MM.1S (cell line): ENCODE measurements at places on chromosomes 6 and 20.

GRCh38 chr6:101777646-101778045 lies 384.1 kb downstream of the GRIK2 start:
- no peak for DNase-seq

GRCh38 chr20:10965936-10966470 lies 292.2 kb upstream of the JAG1 start:
- DNase-seq = no peak

- peak; percentile 10 for DNase-seq
Observed at GRCh38 chr20:46151936-46152335, 33.8 kb downstream of the CD40 start.

GRCh38 chr6:107511511-107511993 lies 21.6 kb downstream of the SOBP start:
- DNase-seq = no peak

DNA sequence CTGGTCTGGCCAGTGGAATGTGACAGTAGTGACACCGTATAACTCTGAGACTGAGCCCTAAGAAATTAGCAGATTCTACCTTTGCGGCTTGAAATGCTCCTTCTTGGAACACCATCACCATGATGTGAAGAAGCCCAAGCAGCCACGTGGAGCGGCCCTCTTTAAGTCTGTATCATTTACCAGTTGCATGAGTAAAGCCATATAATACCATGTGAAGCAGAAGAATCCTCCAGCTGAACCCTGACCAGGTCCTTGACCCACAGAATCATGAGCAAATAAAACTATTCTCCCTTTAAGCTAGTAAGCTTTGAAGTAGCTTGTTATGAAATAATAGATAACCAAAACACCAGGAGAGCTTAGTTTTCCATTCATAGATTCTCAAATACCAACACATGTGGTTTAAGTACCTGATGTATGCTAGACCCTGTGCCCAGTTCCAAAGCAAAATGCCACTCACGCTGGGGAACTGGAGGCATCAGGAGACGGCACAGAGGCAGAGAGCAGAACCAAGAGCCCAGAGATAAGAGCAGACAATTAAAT lies 56.8 kb upstream of the SLC32A1 start:
- no peak for DNase-seq

DNA sequence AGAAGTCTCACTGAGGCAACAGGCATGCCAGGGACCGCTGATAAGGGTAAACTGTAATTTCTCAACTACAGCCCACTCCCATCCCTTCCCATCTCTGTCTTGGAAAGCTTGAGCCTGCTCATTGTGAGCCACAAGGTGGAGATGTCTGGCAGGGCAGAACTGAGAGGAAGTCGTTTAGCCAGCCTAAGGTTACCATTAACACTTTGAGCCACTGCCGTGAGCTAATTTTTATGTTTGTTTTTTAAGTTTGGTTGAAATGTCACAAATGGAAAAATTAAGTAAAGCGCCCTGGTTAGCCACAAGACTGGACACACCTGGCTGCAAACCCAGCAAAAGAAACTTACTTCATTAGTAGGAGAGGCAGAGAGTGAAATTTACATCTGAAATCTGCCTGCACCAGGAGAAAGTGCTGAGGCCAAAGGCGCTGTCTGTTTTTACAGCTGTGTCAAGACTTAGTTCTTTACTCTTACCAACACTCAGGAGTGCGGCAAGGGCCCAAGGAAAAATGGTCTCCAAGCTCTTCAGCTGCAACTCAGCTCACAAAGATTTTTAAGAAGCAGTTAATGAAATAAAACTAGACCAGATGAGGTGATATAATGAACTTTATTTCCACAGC lies 50.0 kb upstream of the FAM83C start:
- DNase-seq = no peak

GRCh38 chr6:84136364-84137050 lies 90.9 kb downstream of the CEP162 start:
- DNase-seq = no peak

DNA sequence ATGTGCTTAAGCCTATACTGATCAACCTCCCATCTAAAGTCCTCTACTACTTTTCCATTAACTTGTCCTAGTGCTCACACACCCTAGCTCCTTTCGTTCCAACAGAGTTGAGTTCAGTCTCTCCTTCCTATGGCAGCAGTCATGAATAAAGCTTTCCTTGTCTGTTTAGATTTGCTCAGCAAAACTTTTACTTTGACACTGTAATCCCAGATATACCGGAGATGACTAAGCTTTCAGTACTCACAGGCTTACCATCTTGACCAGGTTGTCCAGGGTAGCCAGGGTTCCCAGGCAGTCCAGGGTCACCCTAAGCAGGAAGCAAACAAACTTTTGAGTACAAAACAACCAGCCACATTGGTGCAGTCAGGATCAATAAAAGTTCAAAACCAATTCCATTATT lies 90.7 kb downstream of the COL21A1 start:
- no peak for DNase-seq

DNA sequence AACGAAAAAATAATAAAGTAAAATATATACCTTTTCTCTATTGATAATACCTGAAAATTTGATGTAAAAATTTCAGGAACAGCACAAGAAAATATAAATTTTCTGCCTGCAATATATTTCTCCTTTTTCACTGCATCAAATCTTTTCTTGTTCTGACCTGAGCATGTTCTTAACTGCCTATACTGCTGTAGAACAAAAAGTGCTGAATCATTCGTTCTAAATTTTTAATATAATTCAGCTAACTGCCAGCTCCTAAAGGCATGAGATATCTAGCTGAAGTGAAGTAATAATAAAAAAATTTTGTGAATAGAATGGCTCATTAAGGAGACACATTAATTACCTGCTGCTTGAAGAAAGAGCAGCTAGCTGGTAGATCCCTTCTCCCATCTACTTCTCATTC lies 188.6 kb upstream of the FKBP1C start:
- no peak for DNase-seq

GRCh38 chr6:91865889-91866288 lies 1279.0 kb upstream of the MAP3K7 start:
- DNase-seq = no peak

- no peak for DNase-seq
Observed at GRCh38 chr20:8187740-8188139, 55.7 kb downstream of the PLCB1 start.

DNA sequence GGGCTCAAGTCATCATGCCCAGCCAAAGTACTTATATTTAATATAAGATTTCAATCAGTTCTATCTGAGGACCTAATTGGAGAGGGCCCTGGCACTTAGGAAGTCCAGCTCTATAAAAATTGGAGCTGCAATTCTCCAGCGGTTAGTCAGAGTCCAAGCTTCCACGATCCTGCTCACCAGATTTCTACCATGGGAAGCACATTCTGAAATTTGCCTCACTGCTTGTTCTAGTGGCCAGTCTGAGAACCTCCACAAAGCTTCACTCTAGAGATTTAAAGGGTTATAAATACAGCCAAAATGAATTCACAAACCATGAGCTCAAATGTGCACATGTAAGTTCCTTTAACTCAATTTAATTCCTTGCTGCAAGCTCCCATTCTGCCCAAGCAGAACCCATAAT lies 33.5 kb downstream of the PNLDC1 start:
- DNase-seq = no peak

GRCh38 chr6:140379919-140380318 lies 1005.5 kb upstream of the CITED2 start:
- no peak for DNase-seq
